Subcutaneous adipose tissue (tissue), 4 donors: ENCODE measurements at places on chromosomes 3 and 15. TPM values are rescaled to one million over a fixed set of nuclear protein-coding genes. Genes with fewer than 3 reads are reported as not detected.

Gene CEP70
- total RNA-seq, result 13.0 TPM

Gene AMOTL2
- 181 TPM for total RNA-seq

Gene C3orf20
- not detected for total RNA-seq

Gene SUSD5
- total RNA-seq, result 2.0 TPM

Gene SPINT1
- total RNA-seq, result 4.0 TPM

Gene IL17RB
- total RNA-seq, result 1.1 TPM

Gene BOC
- total RNA-seq, result 34.6 TPM

Gene TTLL13
- total RNA-seq, result 0.51 TPM

Gene PAK6
- 4.1 TPM for total RNA-seq

Gene CIP2A
- 8.7 TPM for total RNA-seq

Gene MYRIP
- total RNA-seq, result 2.4 TPM

Gene SCG3
- not detected for total RNA-seq

Gene C3orf70
- 0.68 TPM for total RNA-seq

Gene FOXL2
- total RNA-seq, result not detected

Gene PIERCE2
- not detected for total RNA-seq

Gene MKRN2OS
- total RNA-seq, result not detected

Gene FAM81A
- 2.2 TPM for total RNA-seq

Gene ASB14
- total RNA-seq, result not detected

Gene ATP13A5
- not detected for total RNA-seq

Gene NOX5
- total RNA-seq, result 0.44 TPM

Gene GP5
- total RNA-seq, result not detected

Gene TMEM158
- 0.49 TPM for total RNA-seq

Gene MKRN3
- total RNA-seq, result 0.51 TPM

Gene LAMB2
- total RNA-seq, result 623 TPM

Gene DAPK2
- 44.9 TPM for total RNA-seq

Gene MINAR1
- total RNA-seq, result 0.22 TPM

Gene ACTRT3
- total RNA-seq, result 7.2 TPM

Gene SPESP1
- total RNA-seq, result 6.0 TPM

Gene GOLGA6D
- not detected for total RNA-seq

Gene DUSP7
- 5.9 TPM for total RNA-seq

Gene ZMYND10
- not detected for total RNA-seq

Gene CD200R1
- 7.3 TPM for total RNA-seq

Gene DPPA2
- not detected for total RNA-seq

Gene TF
- total RNA-seq, result 154 TPM

Gene HRG
- total RNA-seq, result not detected

Gene LMCD1
- total RNA-seq, result 250 TPM

Gene TUSC2
- 20.4 TPM for total RNA-seq
